ENCODE measurements at places on chromosomes 2 and 18.

GRCh38 chr18:54209471-54210180 is 14.8 kb downstream of the MBD2 start:
- DNase-seq: no peak

DNA sequence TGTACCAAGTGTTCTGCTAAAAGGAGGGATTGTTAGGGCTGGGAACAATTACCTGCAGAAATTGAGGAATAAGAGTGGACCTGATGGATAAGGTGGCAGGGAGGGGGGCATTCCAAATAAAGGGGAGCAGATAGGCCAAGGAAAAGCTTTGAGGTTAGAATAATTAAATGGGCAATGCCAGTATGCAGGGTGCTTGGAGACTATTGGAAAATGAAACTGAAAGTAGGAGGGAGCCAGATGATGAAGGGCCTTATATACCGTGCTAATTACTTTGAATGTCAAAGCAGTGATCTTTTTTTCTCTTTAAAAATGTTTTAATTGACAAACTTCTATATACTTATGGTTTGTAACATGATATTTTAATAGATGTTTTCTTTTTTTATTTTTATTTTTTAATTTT is 42.9 kb downstream of the MMADHC start:
- no peak for DNase-seq

DNA sequence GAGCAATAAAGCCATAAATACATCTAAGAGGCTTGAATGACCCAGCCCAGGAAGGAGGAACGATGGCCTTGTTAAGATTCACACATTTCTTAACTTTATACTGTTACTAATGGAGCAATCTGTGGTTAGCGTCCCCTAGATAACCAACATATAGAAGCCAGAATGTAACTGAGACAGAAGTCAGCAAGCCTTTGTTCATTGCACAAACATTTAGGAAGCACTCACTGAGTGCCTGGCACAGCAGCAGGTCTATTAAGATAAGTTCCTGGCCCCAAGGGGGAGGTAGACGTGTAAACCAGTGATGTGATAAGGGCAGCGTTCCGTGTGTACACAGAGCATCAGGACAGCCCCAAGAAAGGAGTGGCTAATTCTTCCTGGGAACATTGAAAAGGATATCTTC is 63.6 kb upstream of the ATL2 start:
- no peak for DNase-seq

DNA sequence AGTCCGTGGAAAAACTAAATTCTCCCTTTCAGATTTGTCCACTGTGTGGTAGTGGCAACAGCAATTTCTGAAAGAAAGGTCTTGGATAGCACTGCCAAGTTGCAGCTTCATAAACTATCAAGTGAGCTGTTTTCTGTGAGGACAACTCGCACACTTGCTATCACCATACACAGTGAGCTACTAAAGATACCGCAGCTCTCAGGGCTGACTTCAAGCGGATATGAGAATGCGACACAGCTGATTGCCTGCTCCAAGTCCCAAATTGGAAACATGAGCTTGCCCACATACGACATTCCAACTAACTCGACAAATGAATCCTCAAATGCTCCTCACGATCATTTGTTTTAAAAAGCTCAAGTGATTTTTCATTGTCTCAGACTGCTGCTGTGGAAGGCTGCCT is 46.2 kb downstream of the E2F6 start:
- no peak for DNase-seq

DNA sequence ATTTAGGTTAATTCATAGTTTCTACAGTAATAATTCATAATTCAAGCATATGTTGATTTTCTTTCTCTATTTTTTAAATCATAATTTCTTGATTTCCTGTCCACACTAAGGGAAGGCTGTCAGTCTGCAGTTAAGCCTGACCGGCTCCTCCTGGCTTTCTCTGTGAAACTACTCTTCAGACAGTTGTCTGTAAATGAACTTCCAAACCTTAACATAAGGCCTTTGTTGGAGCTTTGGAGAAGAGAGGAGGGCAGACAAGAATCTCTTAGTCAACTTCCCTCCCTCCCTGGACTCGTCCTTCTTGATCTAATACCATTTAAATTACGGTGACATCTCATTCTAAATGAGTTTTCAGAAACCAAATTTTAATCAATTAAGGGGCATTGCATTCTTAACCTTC is 404.1 kb upstream of the ST6GAL2 start:
- no peak for DNase-seq

DNA sequence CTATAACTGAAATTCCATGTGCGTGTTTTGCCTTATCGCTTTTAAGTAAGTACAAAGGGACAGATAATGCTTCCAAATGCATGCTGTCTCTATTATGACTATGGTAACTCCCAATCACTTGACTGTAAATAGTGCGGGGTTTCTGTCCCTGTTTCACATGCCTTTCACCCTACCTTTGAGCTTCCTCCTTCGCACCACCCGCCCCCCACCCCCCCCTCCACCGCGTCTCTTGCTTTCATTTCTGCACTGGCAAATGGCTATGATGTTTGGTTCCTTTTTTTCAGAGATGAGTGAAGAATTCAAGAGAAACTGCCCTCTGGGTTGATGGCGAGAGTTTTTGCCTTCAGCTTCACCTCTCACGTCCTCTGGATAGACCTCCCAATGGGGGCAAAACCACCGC is 25.0 kb upstream of the SPP2 start:
- DNase-seq: no peak

GRCh38 chr2:204850581-204850980 is 305.3 kb downstream of the PARD3B start:
- DNase-seq: no peak

GRCh38 chr2:225140723-225141122 is 98.5 kb upstream of the DOCK10 start:
- no peak for DNase-seq

DNA sequence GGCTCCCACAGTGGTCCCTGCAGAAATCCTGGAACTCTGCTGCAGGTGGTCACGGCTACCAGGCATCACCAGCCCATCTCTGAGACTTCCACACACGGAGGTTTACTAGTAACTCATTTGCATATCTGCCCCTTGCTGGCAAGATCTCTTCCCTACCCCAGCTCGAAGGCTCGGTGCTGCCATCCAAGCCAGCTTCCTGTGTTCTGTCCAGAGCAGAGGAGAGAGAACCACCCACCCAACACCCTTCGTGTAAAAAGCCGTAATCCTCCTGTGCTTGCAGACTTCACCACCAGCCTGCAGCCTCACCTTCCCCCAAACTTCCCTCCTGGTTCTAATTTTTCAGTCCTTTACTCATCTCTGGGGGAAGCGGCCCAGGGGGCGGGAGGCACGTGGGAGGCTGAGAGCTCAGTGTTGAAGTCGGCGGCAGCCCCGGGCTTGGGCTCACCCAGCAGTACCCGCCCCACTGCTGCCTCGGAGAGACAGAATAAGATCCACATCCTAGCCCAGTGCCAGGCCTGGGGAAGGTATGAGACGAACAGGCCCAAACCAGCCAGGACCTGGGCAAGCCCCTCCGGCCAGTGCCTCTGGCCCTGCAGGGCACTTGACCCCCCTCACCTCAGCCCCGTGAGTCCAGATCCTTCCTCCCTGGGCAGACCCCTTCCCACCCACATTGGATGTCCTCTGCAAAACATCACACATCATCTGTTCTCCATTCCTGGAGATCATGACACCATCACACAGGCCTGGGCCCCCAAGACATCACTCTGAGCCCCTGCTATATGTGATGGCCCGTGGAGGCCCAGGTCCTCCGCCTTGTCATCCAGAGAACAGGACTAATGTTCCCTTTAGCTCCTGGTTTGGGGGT is 145.8 kb upstream of the ID2 start:
- DNase-seq: no peak

- DNase-seq: no peak
Observed at GRCh38 chr2:239225871-239226561, 174.8 kb downstream of the HDAC4 start.

DNA sequence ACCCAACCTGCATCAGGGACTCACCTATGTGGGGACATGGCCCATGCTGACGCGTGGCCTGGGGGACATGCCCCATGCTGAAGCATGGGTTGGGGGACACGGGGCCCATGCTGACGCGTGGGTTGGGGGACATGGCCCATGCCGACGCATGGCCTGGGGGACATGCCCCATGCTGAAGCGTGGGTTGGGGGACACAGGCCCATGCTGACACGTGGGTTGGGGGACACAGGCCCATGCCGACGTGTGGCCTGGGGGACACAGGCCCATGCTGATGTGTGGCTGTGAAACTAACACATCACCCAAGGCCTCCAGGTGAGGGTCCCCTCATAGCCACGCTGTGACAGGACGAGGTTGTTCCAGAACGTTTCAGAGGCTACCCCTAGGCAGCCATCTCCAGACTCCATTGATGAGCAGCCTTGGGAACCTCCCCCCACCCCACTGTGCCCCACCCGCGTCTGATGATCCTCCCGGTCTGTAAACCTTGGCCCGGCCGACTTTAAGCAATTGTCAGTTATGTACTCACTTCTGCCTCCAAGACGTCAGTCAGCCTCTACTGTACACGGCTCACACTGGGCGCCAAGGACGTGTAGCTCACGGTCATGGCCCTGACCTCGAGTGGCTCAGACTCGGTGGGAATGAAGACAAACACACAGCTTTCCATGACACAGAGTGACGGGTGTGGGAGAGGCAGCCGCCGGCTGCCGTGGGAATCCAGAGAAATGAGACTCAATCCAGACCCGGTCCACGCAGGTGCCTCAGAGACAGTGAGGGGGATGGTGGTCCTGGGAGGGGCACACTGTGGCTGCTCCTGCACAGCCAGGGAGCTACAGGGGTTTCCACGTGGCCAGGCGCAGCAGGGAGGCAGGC is 50.2 kb upstream of the SLC66A3 start:
- DNase-seq: no peak

DNA sequence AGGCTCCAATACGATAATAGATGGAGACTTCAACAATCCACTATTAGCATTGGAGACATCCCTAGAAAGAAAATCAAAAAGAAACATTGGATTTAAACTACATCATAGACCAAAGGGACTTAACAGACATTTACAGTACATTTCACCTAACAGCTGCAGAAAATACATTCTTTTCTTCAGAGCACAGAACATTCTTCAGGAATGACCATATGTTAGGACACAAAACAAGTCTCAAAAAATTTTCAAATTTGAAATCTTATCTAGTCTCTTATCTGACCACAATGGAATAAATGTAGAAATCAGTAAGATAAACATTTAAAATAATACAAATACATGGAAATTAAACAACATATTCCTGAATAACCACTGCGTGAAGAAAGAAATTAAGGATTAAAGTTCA is 68.7 kb downstream of the STRADB start:
- DNase-seq: no peak

DNA sequence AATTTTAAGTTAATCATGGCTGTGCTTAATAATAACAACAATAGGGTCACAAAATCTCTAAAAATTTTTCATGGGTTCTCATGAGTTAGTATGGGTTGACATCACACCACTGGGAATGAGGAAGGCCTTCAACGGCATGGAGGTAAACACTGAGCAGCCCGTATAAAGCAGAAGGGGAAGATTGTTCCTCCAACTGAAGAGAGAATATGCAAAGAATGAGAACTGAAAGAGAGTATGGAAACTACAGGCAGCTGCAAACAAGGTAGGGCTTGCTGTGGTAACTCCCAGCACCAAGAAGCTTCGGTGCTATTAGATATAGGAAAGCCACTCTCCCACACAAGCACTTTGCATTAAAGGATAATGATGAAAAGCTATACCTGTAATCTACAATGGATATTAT is 1242.3 kb upstream of the CELF4 start:
- DNase-seq: no peak

- DNase-seq: no peak
Observed at GRCh38 chr2:197216361-197216979, 94.1 kb downstream of the ANKRD44 start.

- peak; percentile 52 for DNase-seq
Observed at GRCh38 chr2:25043241-25043867, 1.5 kb downstream of the EFR3B start.

- DNase-seq: no peak
Observed at GRCh38 chr2:53945538-53945937, 25.3 kb downstream of the PSME4 start.

- DNase-seq: no peak
Observed at GRCh38 chr2:18975506-18976167, 382.8 kb downstream of the OSR1 start.

DNA sequence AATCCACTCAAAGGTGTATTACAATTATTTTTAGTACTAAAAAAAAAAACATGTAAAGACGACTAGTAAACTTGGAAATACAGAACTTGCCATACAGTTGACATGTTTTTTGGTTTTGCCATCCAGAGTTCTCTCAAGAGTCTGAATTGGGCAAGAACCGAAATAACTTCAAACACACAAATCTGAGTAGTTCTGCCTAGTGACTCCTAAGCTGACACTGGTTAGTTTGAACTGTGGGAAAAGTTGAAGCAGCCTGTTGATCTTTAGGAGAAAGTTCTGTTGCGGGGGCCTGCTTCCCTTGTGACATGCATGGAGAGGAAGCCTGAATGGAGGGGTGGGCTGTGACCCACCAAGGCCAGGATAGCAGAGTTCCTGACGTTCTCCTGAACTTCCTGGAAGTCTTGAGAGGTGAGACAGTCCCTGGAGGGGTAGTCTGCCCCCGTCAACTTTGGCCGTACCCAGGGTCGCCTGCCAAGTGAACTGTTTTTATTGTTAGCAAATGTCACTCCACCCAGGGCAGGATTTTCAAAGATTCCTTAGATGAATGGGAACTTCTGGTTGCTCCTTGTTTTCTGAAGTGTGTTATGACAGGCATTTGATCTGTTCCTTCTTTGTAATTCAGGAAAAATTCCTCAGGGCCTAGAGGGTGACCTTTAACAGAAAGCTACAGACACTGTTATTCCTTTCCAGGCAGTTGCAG is 85.6 kb upstream of the SPTBN1 start:
- no peak for DNase-seq

GRCh38 chr2:220961143-220961860 is 610.8 kb downstream of the EPHA4 start:
- no peak for DNase-seq

GRCh38 chr2:95058466-95058988 is 33.0 kb downstream of the MAL start:
- DNase-seq: no peak

GRCh38 chr2:181675254-181675653 is 5.1 kb downstream of the NEUROD1 start:
- DNase-seq: no peak

GRCh38 chr18:48546396-48546795 is 7.6 kb downstream of the CTIF start:
- DNase-seq: no peak

DNA sequence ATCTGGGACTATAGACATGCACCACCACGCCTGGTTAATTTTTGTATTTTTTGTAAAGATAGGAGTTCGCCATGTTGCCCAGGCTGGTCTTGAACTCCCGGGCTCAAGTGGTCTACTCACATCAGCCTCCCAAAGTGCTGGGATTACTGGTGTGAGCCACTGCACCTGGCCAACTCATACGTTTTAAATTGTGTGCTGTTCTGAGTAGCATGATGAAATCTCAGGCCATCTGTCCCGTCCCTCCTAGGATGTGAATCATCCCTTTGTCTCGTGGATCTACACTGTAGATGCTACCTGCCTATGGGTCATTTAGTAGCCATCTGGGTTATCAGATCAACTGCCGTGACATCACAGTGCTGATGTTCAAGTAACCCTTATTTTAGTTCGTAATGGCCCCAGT is 38.5 kb upstream of the RMP24 start:
- no peak for DNase-seq

GRCh38 chr18:13219593-13220159 is 1.1 kb downstream of the LDLRAD4 start:
- no peak for DNase-seq

- no peak for DNase-seq
Observed at GRCh38 chr2:159128191-159128590, 158.3 kb downstream of the WDSUB1 start.

Data from stimulated activated CD8-positive, alpha-beta memory T cell treated with anti-CD3 and anti-CD28 coated beads, Interleukin-2, amount 100 ng/mL, for 48 hours (primary cell).